Stimulated activated CD8-positive, alpha-beta memory T cell treated with anti-CD3 and anti-CD28 coated beads, Interleukin-7, amount 100 ng/mL, for 48 hours (primary cell): ENCODE measurements at places on chromosomes 5 and 9.
A peak's percentile ranks its signal among the peaks of the same experiment; 100 is the strongest.

DNA sequence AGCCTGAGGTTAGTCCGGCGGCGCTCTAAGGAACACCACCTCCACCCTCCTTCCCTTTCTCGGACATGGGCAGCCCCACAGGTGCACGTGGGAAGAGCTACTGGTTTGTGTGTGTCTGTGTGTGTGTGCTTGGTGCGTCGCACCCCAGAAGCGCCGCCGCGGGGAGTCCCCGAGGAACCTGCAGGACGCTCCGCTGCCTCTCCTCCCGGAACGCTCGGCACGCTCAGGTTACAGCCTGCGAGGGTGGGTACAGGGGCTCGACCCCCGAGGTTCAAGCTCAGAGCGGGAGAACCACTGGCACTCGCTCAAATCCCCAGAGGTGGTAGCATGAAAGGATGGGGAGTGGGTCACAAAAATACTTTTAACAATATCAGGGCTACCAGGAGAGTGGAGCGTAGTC is 2.0 kb downstream of the ASTN2 start:
- DNase-seq = no peak

GRCh38 chr5:118466418-118466817 is 521.9 kb downstream of the DTWD2 start:
- DNase-seq = no peak

GRCh38 chr5:166639151-166639550 is 1652.3 kb upstream of the WWC1 start:
- DNase-seq = no peak

- no peak for DNase-seq
Observed at GRCh38 chr9:114085387-114085789, 7.3 kb upstream of the AMBP start.

GRCh38 chr9:76905791-76906646 is at the start of gene PRUNE2:
TSS of gene PRUNE2 (minus strand) at chr9:76906114. CDS start at chr9:76905963, 151 bp downstream.
- DNase-seq = peak; percentile 1

- DNase-seq = no peak
Observed at GRCh38 chr5:133360693-133361472, 251.5 kb downstream of the FSTL4 start.

GRCh38 chr5:136427426-136427825 is 62.1 kb upstream of the TRPC7 start:
- no peak for DNase-seq

DNA sequence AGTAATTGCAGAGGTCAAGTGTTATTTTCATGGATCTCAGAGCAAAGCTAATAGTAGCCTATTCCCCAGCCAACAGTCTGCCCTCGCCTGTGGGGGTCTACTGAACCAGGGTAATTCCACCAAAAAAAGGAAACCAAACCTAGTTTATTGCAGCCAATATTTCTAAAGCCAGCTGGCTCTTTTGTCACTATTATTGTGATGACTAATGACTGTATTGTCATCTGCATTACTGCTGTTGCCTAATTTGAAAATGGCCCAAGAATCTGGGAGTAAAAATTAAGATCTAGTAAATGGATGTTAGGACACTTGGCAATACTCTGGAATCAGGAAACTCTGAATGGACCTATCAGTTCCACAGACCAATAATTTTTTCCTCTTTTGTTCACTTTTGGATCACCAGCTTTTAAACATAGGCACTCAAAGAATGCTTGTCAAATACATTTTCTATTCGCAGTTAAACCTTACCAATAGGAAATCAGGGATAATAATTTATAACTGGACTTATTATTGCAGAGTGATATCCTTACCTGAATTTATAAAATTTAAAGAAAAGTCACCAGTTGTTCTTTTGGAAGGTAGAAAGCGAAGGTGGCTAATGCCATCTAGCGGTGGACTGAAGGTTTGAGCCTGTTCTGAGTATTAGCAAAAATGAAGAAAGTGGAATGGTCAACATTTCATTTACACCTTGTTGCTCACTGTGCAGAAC is 69.2 kb downstream of the SYK start:
- DNase-seq = peak; percentile 8

DNA sequence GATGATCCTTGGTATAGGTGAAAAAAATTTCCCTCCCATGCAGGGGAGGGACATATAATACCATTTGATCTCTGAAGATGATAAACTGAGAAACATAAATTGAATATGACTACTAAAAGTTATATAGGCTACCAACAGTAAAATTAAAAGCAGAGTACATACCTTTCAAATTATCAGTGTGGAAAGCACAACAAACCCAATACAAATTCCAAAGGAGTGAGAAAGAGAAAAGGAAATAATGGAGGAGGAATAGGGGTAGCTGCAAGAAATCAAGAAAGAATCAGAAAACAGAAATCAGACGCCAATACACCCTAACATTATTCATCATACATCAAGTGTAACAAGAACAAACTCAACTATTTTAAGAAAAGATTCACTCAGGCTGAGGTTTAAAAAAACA is 17.7 kb downstream of the GNAQ start:
- no peak for DNase-seq

GRCh38 chr9:126154869-126155268 is 171.8 kb upstream of the MVB12B start:
- no peak for DNase-seq
